NCI-H187 (cell line): ENCODE measurements at places on chromosomes 5 and 9.

- DNase-seq: no peak
Measured at GRCh38 chr5:19713740-19714139, 274.3 kb downstream of the CDH18 start.

DNA sequence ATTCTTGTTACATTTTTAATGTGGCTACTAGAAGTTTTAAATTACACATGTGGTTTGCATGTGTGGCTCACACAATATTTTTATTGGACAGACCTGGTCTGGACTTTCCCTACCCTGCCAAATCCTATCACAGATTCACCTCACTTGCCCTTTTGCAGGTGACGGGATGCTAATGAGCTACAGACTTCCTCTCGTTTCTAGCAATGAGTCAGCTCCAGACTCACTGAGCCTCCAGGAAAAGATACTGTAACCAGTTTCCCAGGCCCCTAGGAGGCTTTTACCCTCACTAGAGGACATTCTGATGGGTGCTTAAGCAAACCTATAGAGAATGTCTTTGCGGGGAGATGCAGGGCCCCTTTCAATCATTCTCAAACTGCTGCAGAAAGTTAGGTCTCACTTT lies 135.4 kb downstream of the WDR41 start:
- no peak for DNase-seq

DNA sequence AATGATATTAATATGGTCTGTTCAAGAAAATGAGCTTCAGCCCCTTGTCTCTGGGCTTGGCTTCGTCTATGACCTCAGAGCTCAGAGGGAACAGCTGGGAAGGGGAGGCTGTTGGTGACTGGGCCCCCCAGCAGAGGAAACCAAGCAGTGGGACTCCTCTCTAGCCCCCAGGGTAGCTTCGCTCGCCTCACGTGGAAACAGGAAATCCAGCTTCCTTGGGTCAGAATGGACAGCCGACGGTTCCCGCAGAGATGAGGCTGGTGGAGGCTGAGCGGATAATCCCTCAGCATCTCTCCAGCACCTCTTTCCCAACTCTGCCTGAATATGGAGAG lies 37.2 kb upstream of the ICE1 start:
- no peak for DNase-seq

DNA sequence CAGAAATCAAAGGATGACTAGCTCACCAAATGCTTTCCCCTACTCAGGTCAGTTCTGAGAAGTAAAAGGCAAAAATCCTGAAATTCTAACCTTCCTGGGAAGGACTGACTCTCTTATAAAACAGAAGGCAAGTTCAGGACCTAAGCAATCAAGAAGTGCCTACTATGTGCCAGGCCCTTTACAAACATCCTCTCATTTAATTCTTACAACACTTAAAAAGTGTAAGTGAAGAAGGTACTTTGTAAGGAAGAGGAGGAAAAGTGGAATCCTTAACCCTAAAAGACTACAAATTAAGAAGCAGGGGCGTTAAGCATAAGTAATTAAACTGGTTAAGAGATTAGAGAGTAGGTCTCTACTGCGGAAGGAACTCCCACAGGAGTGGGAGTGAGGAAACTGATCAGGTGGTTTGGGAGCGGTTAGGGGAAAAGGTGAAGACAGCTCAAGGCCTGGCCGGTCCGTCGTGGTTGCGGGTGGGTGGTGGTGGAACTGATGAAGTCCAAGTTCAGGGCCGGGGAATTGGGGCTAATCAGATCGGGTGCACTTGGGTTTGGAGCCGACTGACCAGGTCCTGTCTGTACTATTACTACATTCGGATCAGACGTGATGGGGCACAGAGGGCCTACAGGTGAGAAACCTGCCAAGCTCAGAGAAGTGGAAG lies 839 bp downstream of the MED27 start:
- DNase-seq: no peak

DNA sequence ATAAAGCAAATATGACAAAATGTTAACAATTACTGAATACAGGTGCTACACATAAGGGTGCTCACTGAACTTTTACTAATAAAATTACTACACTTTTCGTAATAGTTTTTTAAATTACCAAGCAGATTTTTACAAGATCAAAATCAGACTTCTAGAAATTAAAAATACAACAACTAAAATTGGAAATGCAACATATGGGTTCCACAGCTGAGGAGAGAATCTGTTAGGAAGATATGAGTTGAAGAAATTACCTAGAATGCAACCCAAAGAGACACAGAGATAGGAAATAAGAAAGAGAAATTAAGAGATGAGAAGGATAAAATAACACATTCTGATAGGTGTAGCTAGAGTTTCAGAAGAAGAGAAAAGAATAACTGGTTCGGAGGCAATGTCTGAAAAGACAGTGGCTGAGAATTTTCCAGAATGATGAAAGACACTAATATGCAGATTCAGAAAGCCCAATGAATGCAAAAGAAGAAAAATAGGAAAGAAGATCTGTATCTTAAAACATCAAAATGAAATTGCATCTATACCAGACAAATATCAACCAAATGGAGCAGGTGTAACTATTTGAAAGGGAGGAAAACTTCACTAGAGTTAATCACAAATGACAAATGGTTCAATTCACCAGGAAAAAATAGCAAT lies 95.8 kb downstream of the MAPKAP1 start:
- DNase-seq: no peak

GRCh38 chr5:175288048-175288621 lies 155.8 kb downstream of the DRD1 start:
- DNase-seq: no peak

GRCh38 chr5:137960141-137960540 lies 70.9 kb downstream of the PKD2L2 start:
- DNase-seq: no peak

DNA sequence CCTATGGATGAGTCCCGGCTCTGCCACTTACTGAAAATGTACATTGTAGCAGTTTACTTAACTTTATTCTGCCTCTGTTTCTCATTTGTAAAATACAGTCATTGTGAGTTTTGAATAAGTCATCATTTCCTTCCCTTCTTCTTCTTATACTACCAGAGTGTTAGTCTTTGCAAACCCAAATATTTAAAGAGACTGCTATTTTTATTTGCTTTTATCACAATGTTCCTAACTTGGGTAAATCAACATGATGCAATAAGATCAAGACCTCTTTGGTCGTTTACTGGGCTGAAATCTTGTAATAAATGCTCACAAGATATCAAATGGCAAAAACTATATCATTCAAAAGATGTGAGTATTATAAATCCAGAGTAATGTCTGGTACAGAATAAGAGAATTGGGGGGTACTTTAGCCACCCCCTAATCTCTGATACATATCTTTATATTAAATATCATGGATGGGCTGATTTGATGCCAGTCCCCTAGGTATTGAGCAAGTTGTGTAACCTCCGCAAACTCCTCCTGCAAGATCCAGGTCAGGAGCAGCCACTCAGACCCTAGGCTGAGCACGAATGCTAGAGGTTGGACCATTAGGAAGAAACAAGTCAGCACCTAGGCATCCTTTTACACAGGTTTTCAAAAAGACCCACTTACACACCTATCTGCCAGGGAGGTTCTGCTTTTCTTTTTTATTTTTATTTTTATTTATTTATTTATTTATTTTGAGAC lies 13.3 kb upstream of the GLDC start:
- no peak for DNase-seq
